ENCODE measurements at places on chromosomes 1 and 21.

DNA sequence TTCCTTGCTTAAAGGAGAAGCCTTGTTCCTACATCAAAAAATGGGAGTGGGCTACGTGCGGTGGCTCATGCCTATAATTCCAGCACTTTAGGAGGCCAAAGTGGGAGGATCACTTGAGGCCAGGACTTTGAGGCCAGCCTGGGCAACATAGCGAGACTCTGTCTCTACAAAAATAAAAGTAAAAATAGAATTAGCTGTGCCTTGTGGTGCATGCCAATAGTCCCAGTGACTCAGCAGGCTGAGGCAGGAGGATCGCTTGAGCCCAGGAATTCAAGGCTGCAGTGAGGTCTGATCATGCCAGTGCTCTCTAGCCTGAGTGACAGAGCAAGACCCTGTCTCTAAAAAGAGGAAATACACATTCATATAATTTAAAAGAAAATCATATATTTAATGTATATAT, 127.1 kb downstream of the C1orf21 start:
- no peak for DNase-seq

GRCh38 chr1:37308031-37308960, 166.1 kb upstream of the ZC3H12A start:
- DNase-seq, result no peak

- no peak for DNase-seq
Observed at GRCh38 chr1:16605532-16606505, 7.5 kb downstream of the NBPF1 start.

- no peak for DNase-seq
Observed at GRCh38 chr1:232218955-232219865, 410.7 kb downstream of the SIPA1L2 start.

DNA sequence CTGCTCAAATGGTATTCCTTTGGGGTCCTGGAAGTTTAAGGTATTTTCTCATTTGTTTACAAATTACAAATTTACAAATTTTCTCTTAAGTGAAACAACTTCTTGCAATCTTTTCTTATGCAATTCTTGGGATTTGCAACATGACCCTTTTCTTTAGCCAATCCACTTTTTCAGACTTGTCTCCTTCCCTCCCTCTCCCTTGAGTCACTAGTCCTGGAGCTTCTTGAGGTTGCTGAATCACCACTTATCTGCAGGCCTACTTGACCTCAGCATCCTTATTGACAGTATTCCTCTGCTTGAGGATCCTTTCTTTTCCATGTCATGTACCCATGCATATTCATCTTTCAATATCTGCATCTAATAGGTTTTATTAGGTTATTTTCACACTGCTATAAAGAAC, 302.8 kb upstream of the ADAMTS5 start:
- DNase-seq, result no peak

- DNase-seq, result peak; percentile 8
Observed at GRCh38 chr1:75615613-75616435, 4.9 kb upstream of the SLC44A5 start.

- no peak for DNase-seq
Observed at GRCh38 chr1:234295626-234296025, 77.6 kb upstream of the COA6 start.

DNA sequence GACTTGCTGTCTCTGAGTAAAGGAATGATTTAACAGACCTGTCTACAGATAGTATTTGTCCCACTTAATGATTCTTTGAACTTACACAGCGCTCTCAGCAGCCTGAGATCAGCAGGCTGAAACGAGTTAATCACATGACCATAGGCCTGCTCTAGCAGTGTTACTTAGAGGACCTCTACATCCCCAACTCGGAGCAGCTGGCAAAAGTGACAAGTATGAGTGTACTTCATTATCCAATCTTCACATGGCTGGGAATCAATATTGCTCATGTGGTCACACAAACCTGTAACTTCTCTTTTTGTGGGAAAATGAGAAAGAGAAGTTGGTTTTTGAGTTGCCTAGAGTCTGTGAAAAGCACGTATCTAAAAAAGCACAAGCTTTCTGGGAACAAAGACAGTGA, 11.4 kb upstream of the ATP13A2 start:
- no peak for DNase-seq

GRCh38 chr1:69263921-69264391, 303.8 kb upstream of the LRRC7 start:
- no peak for DNase-seq

- DNase-seq, result no peak
Observed at GRCh38 chr21:46035809-46036695, 54.5 kb downstream of the COL6A1 start.

DNA sequence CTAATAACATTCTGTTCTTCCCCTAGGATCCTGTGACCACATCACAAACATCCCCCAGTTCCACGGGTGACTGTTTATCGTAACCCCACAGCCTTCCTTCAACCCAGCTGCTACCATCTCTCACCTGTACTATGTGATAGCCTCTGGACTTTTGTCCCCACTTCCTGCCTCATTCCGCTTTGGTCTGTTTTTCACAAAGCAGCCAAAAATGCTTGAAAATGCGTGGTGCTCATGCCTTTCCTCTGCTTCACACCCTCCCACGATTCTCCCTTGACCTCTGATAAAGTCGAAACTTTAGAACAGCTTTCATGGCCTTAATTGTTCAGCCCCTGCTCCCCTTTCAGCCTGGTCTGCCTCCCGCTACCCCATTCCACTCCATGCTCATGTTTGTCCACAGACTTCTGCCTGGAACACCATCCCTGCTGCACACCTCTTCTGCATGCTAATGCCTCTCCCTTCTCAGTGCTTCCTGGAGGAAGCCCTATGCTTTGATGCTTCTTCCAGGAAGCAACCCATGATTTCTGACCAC, 165.6 kb downstream of the PLPP3 start:
- DNase-seq, result no peak

- no peak for DNase-seq
Observed at GRCh38 chr1:41623736-41624135, 139.3 kb upstream of the EDN2 start.

- DNase-seq, result no peak
Observed at GRCh38 chr1:166843769-166844596, 4.7 kb downstream of the POGK start.

GRCh38 chr1:41999884-42000283, 81.2 kb upstream of the HIVEP3 start:
- no peak for DNase-seq

DNA sequence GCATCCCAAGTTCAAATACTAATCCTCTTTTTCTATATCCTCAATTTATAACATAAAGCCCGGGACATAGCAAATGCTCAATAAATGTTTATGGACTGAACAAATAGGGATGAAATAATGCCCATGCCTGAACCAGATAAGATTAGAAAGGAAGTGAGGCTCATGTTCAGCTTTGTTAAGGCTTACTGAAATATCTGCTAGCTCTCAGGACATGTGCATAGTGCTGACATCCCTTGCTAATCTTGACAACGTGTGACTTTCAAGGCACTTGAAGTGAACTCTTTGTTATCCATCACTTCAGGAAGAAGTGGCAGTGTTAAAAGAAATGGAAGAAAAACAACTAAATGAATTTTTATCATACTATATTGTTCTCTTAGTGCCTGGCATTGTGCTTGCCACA, 260.3 kb upstream of the SGIP1 start:
- DNase-seq, result no peak

DNA sequence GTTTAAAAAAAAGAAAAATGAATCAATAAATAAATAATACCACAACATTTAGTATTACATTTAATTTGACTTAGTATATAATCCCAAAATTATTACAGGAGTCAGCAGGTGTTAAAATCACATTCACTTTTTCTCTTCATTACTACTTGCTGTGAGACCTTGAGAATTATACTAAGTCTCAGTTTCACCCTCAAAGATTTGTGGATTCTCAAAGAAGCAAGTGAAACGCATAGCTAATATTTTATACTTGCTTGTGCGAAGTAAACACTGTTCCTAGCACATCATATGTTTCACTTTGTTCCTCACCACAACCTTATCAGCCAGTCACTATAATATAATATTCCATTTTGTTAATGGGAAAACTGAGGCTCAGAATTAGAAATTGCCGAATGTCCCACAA, 4.0 kb downstream of the CLCA1 start:
- no peak for DNase-seq

DNA sequence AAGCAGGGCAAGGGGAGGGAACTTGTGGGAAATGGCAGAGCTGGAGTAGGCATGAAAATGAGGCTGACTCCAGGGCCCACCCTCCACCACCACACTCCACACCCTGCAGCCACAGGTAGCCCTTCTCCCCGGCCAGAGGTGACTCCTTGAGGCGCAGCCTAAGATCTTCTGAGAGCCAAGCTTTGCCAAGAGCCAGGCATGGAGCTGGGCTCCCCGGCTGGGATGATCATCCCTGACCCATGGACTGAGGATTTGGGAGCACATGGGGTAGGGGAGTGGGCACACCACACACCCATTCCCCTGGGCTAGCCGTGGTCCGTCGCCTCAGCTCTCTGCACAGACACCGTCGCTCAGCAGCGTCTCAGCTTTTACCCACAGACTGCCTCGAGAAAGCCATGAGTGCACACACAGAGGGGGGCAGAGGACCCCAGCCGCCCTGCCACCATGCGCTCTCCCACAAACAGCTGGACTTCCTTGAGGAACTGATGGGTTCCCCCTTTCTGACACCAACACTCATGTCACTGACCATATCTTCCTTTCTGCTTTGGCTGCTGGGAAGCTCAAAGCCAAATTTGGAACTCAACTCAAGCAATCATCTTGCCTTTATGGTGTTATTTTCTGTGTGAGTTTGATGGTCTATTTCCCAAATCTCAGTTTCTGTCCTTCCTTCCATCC, 123.6 kb upstream of the RUNX3 start:
- no peak for DNase-seq

GRCh38 chr1:34617321-34618118, 137.3 kb upstream of the GJB5 start:
- DNase-seq, result no peak

GRCh38 chr1:179910934-179911333, 28.8 kb downstream of the TOR1AIP1 start:
- no peak for DNase-seq

DNA sequence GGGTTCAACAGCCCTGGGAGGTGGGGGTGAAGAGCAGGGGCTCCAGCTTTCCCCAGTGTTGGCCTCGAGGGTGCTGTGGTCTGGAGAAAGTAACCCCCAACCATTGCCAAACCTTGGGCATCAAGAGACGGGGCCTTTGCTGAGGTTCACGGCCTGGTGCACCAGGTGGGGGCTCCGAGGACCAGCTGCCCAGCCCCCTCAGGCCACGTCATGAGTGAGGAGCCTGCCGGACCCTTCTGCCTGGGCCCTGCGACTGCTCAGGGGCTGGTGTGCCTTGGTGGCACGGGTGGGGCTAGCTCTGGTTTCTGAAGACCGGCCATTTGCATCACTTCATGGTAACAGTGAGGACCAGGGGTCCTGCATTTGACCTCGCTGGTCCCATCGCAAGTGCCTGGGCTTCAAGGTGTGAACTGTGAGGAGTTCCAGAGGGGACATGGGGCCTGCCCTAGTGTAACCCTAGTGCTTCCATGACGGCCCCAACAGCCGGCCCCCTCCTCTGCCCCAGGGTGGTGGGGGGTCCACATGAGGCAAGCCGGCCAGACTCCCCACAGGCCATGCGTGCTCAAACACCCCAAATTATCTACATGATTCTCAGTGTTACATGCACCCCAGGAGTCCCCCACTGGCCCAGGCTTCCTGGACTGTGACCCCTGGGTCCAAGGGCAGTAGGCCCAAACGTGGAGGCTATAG, 13.5 kb downstream of the MORN1 start:
- no peak for DNase-seq

- DNase-seq, result peak; percentile 6
Observed at GRCh38 chr1:244919320-244920282, 55.3 kb upstream of the HNRNPU start.

DNA sequence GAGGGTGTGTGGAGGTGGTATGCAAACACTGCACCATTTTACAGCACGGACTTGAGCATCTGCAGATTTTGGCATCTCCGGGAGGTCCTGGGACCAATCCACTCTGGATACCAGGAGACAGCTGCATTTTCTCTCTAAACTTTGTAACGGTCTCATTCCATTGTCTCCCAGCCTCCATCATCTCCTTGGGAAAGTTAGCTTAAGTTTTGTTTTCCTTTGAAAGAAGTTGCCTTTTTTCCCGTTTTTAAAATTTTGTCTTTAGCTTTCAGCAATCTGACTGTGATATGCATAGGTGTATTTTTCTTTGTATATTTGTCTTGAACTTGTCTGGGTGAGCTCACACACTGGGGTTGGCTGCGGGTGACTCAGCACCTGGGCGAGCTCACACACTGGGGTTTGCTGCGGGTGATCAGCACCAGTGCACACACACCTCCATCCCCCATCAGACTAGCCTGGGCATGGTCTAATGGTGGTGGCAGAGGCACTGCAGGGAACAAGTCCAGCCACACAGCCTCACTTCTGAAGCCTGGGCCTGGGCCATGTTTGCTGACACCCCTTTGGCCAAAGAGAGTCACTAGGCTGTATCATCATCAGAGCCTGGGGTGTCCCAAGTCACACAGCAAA, 32.1 kb upstream of the COL18A1 start:
- DNase-seq, result no peak

DNA sequence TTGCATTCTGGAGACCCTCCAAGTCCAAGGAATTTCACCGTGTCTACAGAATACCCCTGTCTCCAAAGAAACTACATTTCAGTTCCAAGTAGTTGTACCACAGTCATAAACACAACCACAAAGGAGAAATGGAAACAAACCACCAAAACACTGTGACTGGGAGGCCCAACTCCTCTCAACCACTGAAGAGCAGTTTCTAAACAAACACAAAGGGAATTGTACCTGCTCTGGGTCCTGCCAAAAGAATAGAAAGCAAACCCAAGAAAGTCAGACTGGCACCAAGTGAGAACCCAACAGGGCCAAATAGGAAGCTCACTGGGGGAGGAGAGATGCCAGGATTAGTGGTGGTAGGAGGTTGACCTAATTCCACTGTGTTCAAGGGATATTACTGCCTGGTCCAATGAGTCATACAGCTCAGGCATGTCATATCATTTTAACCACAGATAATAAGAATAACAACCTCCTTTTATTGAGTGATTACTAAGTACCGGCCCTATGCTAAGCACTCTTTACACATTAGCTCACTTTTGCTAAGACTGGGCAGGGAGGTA, 123.9 kb upstream of the PPP2R5A start:
- DNase-seq, result no peak

DNA sequence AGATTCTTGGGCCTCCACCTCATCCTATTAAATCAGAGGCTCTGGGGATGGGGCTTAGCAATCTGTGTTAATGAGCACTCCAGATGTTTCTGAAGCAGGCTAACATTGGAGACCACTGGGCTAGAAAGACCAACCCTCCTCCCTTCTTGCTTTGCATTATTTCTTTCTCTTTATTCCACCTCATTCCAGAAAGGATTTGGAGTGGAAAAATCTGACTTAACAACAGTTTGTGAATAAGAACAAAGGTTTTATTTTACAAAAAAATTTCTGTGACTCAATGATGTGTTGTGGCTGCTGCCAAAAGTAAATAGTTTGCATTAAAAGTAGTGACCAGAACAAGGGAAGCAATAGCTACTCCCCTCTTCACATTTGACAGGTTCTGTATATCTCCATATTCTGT, 79.4 kb downstream of the TGFB2 start:
- no peak for DNase-seq

GRCh38 chr1:111967067-111967690, 22.3 kb downstream of the KCND3 start:
- DNase-seq, result no peak
